Small intestine (tissue), 16 donors: ENCODE measurements at places on chromosomes 1 and 21. TPM values are rescaled to one million over a fixed set of nuclear protein-coding genes. Genes with fewer than 3 reads are reported as not detected.

- no peak for DNase-seq
These were observed 95.8 kb downstream of the PSMG1 start for GRCh38 chr21:39087238-39088030.

- no peak for DNase-seq
These were observed 50.7 kb downstream of the TM2D1 start for GRCh38 chr1:61674221-61674620.

The FALEC gene
- polyA plus RNA-seq: not detected

GRCh38 chr1:38009841-38010180 lies 2.7 kb upstream of the UTP11 start:
- no peak for DNase-seq

DNA sequence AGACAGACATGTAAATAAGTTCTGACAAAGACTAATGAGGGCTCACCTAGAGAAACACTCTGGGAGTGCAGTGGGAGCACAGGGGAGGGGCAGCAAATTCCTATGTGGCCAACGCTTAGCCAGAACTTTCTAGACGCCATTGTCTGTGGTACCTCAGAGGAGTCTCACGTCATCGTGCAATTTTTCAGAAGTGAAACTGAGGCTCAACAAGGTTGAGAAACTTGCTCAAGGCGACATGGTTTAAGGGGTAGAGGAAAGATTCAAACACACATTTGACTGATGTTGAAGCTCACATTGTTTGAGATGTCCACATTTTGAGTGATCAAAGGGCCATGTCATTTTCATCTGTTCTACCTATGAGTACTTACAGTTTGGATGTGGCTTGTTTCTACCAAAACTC lies 152.6 kb upstream of the LMO4 start:
- DNase-seq: no peak

The HSD17B7 gene
- 6.2 TPM for polyA plus RNA-seq

DNA sequence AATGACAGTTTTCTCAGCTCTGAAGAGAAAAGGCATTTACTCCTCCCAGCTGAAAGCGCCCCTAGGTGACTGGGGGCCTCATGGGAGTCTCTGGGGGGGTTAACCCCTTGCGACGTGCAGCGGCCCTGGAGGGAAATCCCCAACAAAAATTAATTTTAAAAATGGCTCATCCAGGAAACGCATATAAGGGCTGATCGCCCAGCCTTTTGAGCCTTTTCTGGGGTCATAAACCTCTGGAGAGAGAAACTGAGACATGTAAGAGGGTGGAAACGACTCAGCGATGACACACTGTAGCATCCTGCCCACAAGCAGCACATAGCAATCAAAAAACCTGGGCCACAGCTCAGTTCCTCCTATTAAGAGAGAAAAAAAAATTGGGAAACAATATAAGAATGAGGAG lies 20.4 kb upstream of the HPDL start:
- no peak for DNase-seq

- no peak for DNase-seq
These were observed 70.8 kb downstream of the UBE2T start for GRCh38 chr1:202270871-202271326.

DNA sequence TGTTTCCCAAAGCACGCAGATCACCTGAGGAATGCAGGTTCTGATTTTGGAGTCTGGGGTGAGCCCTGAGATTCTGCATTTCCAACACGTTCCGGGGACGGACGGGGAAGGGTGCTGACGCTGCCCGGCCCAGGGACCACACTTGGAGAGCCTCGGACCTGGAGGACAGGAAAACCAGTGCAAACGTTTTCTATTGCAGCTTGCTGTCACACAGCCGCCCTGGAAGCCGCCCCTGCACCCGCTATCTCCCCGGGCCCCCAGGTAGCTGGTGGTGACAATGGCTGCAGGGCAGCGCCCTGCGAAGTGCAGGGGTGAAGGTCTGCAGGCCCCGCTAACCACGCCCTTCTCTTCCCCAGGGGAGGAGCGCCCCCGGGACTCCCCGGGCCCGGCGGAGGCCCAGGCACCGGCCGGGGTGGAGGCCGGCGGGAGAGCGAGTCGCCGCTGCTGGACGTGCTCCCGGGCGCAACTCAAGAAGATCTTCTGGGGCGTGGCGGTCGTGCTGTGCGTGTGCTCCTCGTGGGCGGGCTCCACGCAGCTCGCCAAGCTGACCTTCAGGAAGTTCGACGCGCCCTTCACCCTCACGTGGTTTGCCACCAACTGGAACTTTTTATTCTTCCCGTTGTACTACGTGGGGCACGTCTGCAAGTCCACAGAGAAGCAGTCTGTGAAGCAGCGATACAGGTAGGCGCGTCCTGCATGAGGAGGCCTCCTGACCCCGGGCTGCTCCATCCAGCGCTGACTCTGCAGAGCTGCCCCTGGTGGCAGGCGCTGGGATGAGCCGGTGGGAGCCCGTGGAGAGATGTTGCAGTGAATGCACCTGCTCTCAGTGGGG lies 142.0 kb upstream of the COA6 start:
- peak; percentile 26 for DNase-seq

GRCh38 chr1:3314491-3315381 lies 139.7 kb upstream of the ARHGEF16 start:
- DNase-seq: peak; percentile 16

DNA sequence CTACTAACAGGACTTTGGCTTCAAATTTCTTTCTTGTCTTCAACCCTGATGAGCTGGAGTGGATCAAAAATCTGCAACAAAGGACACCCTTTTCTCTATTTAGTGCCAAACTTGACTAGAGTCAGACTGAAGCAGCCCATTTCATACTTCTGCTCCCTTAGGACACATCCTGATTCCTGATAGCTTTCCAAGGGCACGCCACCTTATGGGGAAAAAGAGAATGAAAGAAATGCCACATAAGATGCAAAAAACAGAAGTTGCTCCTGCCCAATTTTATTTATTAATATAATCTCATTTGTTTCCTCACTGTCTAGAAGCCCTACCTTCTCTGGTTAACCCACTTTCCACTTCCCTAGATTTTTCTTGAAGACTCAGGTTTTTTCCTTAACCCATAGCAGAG lies 72.7 kb upstream of the NBPF4 start:
- DNase-seq: peak; percentile 3

GRCh38 chr1:200260597-200261335 lies 149.1 kb downstream of the ZNF281 start:
- peak; percentile 14 for DNase-seq

The ARV1 gene
- polyA plus RNA-seq: 15.7 TPM

The OR2G6 gene
- polyA plus RNA-seq: not detected

DNA sequence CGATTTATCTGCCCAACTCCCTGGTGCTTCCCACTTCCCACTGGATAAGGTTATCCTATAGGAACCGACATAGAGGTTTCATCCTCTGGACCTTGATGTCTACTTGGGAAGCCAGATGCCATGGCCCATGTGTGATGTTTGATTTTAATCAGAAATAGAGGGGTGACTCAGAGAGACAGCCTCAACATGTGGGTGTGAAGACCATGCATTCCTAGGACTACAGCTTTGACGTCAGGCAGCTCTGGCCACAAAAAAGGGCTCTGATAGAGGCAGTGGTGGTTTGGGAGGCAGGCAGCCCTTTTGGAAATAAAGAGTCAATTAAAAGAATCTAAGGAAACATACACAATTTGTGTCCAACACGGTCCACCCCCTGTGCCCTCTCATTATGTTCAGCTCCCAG lies 5.2 kb upstream of the SH2D2A start:
- no peak for DNase-seq

DNA sequence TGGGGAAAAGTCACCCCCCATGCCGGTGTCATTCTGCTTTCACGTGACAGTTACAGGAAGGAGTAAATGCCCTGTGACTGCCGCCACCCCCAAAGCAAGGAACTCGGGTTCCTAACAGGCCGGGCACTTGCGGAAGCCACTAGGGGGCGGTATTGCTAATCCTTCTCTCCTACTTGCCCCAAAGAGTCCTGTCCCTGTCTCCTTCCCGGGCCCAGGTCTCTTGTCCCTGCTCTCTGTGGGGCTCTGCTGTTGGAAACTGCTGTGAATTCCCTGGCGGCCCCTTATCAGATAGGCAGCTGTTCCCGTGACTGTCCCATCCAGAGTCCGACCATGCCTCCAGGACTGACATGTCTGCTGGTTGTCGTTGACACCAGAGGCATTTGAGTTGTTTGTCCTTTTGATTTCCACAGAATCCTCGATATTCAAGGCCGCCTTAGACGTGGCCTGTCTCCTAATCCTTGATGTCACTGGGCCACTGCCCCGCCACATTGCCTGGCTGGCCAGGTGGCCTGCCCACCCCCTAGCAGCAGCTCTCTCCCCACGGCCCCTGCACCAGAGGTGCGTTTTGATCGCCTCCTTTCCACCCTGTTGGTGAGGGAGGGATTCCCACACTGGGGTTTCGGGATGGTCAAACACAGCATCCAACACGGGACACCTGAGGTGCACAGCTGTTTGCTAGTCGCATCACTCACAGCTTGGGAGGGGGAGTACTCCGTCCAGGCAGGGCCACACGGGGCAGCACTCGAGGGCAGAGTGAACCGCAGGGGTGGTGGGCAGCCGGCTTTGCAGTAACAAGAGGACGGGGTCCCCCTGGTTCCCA lies 37.3 kb downstream of the CHAF1B start:
- DNase-seq: peak; percentile 69

- DNase-seq: no peak
These were observed 15.4 kb downstream of the MACO1 start for GRCh38 chr1:25445993-25446538.

The KCNJ9 gene
- 0.19 TPM for polyA plus RNA-seq

GRCh38 chr1:202133001-202133400 lies 10.3 kb downstream of the GPR37L1 start:
- DNase-seq: no peak

DNA sequence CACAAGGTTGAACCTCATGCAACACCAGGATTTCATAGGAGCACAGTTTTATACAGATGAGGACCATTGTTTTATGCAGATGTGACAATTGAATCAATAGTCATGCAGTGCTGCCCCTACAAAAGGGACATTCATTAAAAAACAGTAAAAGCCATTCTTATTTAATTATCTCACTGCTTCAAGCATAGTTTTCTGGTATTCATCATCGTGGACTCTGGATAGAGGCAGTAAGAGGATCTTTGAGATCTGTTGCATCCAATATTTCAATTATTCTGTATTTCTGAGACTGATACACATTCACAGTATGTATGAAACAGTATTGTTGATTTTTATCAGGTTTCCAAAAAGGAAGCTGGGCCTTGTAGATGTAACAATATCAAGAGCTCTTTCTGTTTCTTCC lies 237.6 kb downstream of the RYR2 start:
- no peak for DNase-seq

DNA sequence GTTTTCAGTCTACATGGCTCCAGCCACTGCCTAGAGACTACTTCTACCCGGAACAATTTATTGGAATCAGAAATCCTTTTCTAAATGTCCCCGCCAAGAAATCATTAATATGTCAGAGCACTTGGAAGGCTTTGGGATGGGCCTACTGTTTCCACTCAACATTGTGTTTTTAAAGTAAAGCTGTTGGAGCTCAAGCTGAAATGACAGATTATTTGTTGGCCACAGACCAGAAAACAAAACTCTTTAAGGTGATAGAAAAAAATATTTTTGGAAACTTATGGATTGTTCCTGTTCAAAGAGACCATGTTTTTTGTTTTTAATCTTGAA lies 496 bp downstream of the VPS45 start:
- DNase-seq: no peak

GRCh38 chr1:115314092-115314491 lies 24.0 kb downstream of the NGF start:
- DNase-seq: no peak
